ENCODE measurements at places on chromosomes 11 and 22. TPM values are rescaled to one million over a fixed set of nuclear protein-coding genes. Genes with fewer than 3 reads are reported as not detected.

The IGSF22 gene
- 2.3 TPM for total RNA-seq

The NAT10 gene
- total RNA-seq, result 37.3 TPM

The SERPIND1 gene
- total RNA-seq, result 0.24 TPM

- DNase-seq, result no peak
Observed at GRCh38 chr22:45163099-45163450, 650 bp upstream of the NUP50 start.

The IFITM2 gene
- 607 TPM for total RNA-seq

The ZP1 gene
- not detected for total RNA-seq

The KCNK4 gene
- not detected for total RNA-seq

DNA sequence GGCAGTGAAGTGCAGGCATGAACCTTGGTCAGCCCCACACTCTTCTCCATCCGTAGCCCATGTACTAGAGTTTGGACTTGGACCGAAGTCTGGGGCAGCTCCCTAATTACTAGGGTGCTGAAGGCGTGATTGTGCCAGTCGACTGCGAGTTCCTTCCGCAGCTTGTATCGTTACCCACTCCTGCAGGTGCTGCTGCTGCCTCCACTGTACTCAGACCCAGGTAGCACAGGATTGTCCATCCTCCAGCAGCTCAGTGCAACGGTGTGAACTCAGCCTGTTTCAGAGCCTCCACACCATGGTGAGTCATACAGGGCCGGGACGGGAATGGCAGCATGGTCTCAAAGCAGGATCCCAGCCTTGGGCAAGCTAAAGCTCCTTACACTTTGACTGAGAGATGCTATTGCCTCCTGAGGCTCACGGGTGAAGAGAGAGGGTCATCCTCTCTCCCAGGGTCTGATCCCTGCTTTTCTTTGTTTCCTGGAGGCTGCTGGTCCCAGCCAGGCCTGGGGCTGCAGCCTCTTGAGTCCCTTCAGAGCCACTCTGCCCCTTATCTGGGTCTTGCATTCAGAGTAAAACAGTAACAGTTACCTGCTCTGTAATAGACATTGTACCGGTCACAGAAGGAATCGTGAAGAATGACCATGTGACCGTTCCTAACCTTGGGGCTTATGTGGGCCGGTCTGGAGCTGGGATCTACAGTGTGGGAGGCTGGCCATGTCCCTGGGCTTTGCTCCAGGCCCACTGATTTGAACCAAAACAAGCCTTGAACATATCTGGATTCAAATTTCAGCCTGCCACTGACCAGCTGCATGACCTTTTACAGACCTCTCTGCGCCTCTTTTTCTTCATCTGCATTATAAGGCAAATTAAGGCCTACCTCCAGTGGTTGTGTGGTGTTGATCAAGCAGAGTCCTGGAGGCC, 1.7 kb downstream of the TKFC start:
- no peak for DNase-seq

DNA sequence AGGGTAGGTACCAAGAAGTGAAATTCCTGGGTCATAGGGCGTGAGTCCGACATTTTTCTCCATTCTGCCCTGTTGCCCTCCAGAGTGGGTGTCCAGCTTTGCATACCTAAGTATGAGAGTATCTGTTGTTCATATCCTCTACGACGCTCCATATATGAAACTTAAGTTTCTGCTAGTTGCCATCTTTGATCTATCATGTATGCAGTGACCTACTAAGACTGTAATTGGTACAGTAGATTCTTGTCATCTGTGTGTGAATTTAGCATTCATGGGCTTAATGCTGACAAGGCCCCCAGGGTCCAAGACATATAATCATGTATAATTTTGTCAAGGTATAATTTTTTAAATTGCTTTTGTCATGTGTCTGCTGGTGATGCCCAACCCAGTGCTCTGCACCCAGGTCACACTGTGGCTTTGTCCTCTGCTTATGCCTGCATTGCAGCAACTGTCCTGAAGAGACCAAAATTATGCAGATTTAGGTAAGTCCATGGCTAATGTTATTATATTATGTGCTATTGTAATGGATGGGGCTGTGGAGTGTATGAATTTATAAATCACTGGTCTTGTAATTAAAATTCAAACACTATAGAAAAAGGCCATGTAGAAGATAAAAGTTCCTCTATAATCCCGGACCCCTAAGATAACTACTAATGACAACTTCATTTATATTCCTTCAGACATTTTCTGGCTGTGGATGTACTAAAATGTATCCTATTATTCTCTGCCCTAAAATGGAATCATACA, 12.2 kb downstream of the NEAT1 start:
- DNase-seq, result no peak

The NRIP3 gene
- total RNA-seq, result 0.56 TPM

DNA sequence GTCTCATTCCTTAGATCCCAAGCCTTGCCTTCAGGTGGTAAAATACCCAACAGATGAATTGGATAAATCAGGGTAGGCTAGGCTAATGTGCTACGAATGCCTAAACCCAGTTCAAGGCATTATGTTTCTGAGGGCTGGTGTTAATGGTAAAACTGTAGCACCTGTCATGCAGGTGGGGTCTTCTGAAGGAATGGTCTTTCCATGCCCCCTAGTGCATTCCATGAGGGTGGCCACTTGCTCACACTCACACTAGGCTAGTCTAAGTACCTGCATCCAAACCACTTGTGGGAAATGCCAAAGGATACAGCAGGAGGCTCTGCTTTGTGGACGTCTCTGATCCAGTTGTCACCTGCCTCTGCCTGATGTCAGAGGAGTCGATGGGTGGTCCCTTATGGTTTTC, 24.2 kb upstream of the UCP3 start:
- DNase-seq, result no peak

The SAA4 gene
- total RNA-seq, result 0.62 TPM

- DNase-seq, result no peak
Observed at GRCh38 chr22:45329530-45329936, 19.8 kb downstream of the FAM118A start.
